Stimulated activated effector memory CD8-positive, alpha-beta T cell treated with anti-CD3 and anti-CD28 coated beads, Interleukin-12 subunit alpha, Interleukin-12 subunit beta, amount 100 ng/mL, for 72 hours (primary cell): ENCODE measurements at places on chromosomes 1 and 21.

DNA sequence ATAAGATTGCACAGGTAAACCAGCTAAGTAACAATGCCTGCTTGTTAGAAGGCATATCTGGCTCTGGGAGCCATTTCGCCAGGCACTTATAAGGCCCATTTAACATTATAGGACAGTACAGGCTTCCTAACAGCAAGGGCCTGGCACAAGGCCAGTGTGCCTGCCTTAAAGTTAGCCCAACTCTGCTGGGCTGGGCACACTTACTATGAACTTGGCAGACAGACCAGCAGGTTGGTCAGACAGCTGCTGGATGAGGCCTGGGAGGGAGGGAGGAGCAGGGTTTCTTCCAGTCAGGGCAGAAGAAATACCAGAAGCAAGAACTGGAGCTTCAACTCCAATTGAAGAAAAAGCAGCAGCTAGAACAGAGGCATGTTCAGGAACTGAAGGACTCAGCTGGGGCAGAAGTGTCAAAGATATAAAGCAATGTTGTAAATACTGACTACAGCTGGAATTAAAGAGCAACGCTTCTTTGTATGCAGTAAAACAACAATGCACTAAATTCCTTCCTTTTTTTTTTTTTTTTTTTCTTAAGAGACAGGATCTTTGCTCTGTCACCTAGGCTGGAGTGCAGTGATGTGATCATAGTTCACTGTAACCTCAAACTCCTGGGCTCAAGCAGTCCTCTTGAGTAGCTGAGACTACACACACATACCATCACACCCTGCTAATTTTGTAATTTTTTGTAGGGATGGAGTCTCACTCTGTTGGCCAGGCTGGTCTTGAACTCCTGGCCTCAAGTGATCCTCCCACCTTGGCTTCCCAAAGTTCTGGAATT lies 4.9 kb downstream of the CACHD1 start:
- no peak for DNase-seq

GRCh38 chr1:161439280-161440232 lies 65.7 kb upstream of the FCGR2A start:
- no peak for DNase-seq

DNA sequence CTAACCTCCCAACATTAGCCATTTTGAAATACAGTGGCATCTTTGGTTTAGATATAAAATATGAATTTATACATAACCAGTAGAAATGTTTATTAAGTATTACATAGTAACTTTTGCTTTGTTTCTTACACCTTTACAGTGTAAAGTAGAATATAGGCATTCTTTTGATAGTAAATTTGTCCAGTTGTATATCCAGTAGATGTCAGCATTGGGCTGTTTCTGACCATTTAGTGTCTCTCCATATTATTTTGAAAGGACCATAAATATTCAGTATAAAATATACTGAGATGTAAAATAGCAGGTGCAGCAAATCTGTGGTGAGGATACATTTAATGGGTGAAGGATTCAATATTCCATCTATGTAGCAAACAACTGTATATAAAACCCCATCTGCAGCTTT lies 115.8 kb upstream of the ZRANB2 start:
- no peak for DNase-seq

- DNase-seq: no peak
Measured at GRCh38 chr1:235238558-235238957, 77.5 kb upstream of the RBM34 start.

DNA sequence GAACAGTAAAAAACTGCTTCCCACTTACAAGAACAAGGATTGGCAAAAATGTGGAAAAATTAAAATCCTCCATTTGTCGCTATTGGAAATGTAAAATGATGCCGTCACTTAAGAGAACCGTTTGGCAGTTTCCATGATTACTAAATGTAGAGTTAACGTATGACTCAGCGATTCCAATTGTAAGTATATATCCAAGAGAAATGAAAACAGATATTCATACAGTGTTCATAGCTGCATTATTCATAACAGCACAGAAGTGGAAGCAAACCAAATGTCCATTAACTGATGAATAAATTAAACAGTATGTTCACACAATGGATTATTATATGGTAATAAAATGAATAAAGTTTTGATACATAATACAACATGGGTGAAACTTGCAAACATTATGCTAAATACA lies 971.0 kb downstream of the AMY1C start:
- no peak for DNase-seq
